ENCODE measurements at places on chromosomes 16 and 17.

DNA sequence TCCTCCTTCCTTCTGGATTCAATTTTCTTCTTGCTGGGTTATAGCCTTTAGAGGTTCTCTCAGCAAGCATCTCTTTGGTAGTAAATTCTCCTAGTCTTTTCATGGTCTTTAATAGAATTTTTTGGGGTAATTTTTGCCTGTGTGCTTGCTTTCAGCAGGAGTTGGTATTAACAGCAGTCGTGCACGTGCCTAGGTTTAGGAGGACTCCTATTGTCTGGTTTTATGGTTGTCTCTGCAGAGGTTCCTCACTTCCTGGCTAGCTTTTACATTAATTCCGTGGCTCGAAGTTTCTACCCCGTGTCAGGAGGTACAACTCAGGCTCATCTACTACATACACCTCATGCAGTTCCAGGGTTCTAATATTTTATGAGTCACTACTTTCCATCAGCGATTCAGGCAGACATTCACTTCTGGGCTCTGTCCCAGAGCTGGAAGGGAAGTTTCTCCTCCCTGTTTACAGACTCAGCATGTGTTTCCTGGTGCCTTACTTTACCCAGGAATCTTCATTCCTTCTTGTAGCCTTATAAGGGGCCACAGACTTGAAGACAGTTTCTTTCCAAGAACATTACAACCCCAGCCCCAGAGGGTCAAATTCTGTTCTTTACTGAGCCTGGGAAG, 643.6 kb downstream of the HS3ST4 start:
- DNase-seq, result no peak

DNA sequence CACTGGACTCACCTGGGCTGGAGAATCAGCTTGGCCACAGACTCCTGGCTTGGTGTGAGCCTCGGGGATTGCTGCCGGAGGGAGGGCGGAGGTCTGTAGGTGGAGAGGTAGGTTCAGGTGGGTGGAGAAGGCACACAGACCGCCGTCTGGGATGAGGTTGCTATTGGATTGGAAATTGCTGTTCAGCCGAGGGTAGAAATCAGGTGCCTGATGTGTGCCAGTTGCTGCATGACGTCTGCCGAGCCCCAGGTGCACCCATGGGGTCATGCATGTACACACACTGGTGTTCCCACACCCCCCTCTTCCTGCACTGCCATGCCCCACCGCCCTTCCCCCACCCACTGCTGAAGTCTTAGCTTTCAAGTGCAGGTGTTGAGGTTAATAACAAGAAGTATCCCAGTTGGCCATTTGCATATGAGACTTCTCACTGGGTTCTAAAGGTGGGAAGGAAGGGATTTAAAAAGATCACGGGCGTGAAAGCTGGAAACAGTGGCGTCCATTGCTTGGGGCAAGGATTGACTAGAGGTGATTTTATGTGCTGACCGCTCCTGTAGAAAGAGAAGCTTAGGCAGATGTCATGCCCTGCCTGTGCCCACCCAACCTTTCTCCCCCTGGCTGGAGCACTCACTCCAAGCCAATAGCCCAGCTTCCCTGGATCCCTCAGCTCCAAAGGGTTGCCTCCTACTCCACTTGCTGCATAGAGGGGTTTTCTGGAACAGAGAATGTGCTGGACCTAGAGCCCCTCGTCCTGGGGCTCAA, 193.6 kb downstream of the CCDC182 start:
- DNase-seq, result no peak

DNA sequence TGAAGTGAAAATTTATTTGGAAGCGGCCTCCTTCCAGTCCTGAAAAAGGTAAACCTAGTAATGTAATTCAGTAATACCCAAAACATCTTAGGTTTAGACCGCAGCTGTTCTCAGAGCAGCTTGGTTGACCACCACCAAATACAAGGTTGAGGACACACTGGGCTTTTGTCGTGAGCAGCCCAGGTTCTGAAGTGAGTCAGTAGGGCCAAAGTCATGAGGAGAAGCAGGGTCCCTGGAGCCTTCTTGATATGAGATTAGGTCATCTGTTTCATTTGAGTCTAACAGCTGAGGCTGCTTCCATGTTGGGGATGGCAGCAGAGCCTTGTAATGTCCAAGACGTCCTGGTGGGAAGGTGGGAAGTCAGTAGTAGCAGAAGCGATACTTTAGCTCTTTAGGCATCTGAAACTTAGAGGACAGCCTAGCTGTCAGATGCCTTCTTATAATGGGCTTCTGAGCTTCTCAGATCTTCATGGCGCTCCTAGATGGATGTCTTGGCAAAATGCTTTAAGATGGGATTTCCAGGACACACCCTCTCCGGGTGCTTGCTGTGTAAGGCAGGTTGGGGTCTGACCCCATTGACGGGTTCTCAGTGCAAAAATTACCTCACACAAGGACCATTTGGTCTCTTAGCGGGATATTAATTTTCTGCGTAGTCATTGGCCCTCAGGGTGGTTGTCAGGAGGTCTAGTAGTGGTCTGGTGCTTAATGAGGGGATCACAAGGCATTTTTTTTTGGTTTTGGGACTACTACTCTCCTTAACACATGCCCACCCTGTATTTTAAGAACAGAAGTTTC, 2.4 kb downstream of the ALKBH5 start:
- no peak for DNase-seq

DNA sequence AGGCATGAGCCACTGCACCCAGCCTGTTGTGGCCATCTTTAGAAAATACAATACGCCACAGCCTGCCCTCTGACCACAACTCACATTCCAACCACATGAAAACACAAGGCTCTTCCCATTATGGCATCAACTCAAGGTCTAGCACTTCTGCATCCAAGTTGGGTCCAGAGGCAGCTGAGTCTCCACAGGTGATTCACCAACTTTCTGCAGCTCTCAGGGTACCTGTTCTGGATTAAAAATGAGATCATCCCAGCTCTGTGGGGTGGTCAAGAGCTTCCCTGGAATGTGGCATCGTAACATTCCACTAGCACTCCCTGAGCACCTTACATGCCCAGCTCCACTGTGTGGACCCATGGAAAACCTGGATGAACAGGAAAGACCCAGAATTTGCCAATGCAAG, 9.9 kb upstream of the GUCY2D start:
- no peak for DNase-seq

DNA sequence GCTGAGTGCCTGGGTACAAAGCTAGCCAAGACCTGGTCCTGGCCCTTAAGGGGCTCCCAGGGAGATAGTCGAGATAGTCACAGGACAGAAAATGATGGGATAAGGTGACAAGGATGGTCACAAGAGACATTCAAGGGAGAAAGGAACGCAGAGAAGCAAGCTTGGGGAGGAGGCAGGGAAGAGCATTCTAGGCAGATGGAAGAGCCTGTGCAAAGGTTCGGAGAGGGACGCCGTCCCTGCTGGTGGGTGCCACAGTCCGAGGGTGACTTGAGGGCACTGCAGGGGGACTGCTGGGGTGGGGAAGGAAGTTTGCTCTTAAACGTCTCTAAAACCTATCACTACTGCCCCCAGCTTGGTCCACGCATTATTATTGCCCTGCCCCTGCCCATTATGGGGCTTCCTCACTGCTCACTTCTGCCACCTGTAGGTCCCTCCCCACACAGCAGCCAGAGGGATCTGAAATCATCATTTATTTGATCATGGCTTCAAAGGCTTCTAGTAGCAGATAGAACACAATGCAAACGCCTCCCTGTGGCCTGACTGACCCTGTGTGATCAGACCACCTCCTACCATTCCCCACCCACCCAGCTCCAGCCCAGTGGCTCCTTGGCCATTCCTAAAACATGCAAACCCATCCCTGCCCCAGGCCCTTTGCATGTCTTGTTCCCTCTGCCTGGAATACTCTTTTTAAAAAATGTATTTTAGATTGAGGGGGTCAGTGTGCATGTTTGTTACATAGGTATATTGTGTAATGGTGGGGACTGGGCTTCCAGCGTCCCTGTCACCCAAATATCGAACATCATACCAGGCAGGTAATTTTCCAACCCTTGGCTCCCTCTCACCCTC, 60.3 kb downstream of the RMI2 start:
- DNase-seq, result no peak

DNA sequence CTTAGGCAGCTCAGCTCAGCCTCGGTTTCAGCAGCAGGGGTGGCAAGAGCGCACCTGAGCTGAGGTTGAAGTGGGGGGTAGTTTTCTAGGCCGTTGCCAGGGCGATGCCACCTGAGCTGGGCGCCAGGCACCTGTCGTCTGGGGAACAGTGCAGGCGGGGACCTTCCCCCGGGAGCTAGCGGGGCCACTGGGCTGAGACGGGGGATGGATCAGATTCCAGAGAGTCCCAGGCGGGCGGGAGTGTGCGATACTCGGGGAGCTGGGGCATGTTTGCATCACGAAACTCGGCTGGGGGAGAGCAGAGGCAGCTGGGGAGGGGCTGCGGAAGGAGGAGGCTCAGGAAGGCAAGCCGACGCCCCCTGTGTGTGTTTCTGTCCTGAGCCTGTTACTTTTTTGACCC, 477 bp upstream of the CLDN9 start:
- DNase-seq, result no peak

DNA sequence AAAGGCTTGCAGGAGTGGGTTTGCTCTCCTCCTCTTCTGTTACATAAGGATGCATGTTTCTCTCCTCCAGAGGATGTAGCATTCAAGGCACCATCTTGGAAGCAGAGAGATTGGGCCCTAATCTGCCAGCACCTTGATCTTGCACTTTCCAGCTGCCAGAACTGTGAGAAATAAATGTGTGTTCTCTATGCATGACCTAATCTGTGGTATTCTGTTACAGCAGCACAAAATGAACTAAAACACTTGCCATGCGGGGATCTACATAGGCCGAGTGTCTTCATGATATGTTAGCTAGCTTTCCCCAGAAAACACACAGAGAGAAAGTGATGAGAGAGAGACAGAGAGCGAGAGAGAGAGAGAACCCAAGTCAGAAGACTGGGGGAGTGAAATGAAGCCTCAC, 273.5 kb downstream of the UTP18 start:
- no peak for DNase-seq

GRCh38 chr16:82583422-82583821, 43.3 kb upstream of the CDH13 start:
- DNase-seq, result no peak

- DNase-seq, result no peak
These were observed 42.1 kb downstream of the NOG start for GRCh38 chr17:56635641-56636040.
